ENCODE measurements at places on chromosomes 1 and 21.

- no peak for DNase-seq
Observed at GRCh38 chr21:41453761-41454160, 27.7 kb downstream of the MX1 start.

DNA sequence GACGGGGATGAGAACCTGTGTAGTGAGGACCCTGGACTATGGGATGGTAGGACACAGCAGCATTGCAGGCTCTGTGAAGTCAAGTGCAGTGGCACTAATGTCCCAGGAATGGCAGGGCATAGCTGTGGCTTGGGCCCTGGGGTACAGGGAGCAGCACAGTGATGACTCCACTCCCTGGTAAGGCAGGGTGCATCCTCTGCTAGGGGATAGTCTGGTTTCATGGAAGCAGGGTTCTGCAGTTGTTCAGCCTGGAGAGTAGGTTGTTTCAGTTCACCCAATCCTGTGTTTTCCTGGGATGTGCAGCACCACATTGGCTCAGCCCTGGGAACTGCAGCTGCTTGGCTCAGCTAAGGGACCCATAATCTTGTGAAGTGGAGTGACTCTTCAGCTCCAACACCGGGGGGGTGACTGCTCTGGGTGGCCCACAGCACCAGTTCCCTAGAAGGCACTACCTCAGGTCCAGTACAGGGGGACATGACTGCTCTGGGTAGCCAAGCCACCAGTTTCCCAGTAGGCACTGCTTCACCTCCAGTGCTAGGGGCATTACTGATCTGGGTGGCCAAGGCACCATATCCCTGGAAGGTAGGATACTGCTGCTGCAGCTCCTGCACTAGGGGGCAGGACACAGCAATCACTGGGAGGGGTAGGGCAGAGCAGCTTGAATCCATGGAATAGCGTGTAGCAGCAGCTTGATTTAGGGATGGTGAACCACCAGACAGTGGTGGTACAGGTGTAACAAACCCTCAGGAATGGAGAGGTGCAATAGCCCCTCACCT is 15.3 kb upstream of the C1orf185 start:
- DNase-seq, result no peak

DNA sequence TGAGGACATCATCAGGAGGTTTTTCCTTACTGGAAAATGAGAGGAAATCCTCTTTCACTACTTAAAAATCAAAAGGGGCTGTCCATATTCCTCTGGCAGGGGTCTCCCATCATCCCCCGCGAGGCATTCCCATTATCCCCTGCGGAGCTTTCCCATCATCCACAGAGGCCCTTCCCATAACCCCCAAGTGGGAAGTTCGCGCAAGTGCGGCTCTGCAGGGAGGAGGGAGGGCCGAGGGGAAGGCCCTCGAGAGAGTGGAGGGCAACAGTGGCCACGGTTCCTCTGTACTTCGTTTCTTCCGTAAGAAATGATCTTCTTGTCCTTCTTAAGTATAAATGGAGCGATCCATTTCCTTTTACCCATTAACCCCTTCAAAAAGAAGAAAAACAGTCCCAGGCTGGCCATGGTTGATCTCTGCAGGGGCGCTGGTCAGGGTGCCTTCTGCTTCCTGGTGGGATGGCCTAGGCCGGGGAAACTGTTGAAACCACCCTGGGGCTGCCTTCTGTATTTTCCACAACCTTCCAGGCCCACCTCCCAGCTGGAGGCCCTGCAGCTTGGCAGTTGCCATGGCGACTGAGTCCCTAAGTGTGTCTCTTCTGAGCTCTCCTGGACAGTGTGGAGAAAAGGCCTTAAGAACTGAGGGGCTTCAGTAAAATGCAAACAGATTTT is 3.6 kb upstream of the RSPH1 start:
- DNase-seq, result no peak

- DNase-seq, result no peak
Observed at GRCh38 chr21:35128536-35128935, 79.4 kb upstream of the RUNX1 start.

GRCh38 chr1:1037366-1038327 is 17.7 kb downstream of the AGRN start:
- no peak for DNase-seq

DNA sequence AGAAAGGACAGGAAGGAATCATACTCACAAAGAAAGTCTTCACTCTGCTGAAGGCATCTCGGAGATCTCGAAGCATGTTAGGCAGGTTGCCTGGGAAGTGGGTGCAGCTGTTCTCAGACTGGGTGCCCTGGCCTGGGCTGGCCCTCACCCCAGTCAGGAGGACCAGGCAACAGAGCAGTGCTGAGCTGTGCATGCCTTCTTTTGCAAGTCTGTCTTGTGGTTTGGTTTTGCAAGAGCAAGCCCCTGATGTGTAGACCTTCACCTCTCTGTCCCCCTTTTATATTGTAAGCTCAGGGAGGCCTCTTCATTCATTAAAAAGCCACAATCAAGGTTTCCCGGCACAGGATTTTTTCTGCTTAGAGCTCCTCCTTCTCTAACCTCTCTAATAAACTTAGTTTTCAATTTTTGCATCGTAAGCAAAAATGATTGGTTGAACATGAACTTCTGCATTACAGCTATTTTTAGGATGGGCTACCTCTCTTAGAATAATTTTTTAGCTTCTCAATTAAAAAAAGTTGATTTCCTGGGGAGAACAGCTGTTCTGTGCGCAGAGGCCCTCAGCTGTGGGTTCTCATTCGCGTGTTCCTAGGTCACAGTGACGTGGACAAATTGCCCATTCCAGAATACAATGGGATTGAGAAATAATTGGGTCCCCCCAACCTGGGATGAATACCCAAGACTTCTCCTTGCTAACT is at the start of gene IL10:
Gene IL10 (minus strand): TSS at position 252 of the 695 bp plus-strand sequence. CDS start 59 bp downstream, at position 193.
- DNase-seq, result no peak

DNA sequence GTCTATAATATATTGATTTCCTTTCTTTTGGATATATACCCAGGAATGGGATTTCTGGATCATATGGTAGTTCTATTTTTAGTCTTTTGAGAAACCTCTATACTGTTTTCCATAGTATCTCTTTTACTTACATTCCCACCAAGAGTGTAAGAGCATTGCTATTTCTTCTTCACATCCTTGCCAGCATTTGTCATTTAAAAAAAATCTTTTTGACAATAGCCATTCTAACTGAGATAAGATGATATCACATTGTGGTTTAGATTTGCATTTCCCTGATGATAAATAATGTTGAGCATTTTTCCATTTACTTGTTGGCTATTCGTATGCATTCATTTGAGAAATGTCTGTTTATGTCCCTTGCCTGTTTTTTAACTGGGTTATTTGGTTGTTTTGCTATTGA is 467.4 kb downstream of the COL11A1 start:
- no peak for DNase-seq

GRCh38 chr1:110494522-110495406 is 24.2 kb downstream of the KCNA10 start:
- no peak for DNase-seq

GRCh38 chr1:45518910-45519309 is 2.8 kb downstream of the PRDX1 start:
- DNase-seq, result no peak

DNA sequence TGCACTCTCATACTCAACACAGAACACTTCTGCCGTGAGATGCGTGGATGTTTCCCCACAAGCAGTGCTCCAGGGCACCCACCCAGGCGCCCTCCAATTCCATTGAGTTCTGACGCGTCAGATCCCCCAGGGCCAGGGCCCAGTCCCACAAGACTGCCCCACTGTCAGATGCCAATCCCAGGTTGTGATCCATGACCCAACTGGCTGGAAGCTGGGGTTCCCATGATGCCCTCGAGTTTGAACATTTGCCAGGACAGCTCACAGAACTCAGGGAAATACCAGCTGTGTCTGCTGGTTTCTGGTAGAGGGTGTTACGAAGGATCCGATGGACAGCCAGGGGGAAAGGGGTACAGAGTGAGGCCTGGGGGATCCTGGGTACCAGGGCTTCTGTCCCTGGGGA is 58.4 kb downstream of the AGPAT3 start:
- no peak for DNase-seq

DNA sequence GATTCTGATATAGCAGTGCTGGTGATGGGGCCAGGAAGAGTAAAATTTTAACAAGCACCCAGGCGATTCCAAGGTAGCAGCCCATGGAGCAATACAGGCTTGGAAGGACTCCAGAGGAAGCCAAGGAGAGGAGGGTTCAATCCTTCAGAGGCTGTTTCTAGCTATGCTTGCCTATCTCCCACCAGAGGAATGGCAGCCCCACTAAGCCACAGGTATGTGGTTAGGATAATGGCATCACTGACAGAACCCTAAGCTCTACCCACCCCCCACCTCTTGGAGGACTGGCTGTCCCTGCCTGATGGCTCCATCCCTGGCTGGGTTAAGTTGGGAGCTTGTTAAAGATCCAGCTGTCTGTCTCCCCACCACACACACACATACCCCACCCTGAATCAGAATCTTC is 19.3 kb upstream of the PTAFR start:
- no peak for DNase-seq

GRCh38 chr1:175405766-175406165 is 213.2 kb upstream of the KIAA0040 start:
- no peak for DNase-seq

- DNase-seq, result no peak
Observed at GRCh38 chr1:159663552-159663951, 50.8 kb downstream of the CRP start.

DNA sequence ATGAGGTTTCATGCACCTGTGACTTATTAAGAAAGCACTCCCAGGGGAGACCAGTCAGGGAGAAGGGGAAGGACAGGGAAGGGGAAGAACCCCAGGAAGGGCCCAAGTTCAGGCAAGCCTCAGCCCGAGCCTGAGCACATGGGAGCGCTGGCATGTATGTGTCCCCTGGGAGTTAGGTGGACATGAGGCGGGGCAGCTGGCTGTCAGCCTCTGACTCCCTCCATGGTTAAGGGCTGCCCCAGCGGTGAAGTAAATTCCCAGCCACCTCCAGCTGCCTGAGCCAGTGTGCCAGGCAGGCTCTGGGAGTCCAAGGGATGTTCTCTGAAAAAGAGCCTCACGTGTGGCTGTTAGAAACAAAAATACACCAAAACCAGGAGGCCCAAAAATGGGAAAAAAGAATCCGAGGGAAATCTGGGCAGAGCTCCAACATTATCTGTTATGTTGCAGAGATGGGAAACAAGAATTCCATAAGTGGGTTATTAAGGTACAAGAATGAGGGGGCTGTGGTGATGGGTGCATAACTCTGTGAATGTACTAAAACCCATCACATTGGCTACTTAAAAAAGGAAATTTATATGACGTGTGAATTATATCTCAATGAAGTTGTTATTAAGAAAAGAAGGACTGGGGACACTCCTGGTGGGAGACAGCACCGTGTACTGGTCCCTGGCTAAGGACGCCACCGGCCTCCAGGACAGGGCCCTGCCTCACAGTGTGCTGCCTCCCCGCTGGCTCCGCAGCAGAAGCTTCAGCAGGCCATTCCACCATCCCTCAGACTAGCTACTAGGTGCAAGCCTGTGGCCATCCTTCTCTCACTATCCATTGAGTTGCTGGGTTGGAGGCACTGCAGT is 18.7 kb downstream of the DMRTB1 start:
- no peak for DNase-seq

DNA sequence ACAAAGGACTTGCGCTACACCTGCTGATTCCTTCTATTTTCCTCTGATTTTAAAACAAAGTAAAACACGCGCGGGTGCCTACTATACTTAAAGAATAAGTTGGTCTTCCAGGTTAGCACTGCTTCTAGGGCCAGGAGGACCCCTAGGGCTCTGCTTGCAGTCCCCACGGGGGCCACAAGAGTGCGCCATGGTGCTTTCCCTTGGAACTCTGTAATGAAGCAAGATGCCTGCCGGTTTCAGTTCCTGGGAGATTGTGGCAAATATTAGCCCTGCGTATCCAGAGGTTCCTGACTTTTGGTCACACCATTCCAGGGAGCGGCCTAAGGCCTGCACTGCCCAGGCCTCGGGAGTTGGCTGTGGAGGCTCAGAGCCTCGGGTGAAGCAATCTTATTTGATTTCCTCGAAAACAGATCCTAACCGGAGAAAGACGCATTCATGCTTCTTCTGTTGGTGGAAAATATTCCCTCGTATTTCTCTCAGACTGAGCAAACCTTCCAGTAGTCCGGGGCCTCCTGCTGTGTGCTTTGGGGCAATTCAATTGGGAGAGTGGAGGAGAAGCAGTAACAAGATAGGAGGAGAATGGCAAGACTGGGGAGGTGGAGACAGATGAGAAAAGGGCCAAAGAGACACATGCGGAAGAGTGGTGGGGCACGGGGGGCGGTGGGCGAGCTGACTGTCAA is 25.3 kb downstream of the ADAM30 start:
- DNase-seq, result peak; percentile 35

DNA sequence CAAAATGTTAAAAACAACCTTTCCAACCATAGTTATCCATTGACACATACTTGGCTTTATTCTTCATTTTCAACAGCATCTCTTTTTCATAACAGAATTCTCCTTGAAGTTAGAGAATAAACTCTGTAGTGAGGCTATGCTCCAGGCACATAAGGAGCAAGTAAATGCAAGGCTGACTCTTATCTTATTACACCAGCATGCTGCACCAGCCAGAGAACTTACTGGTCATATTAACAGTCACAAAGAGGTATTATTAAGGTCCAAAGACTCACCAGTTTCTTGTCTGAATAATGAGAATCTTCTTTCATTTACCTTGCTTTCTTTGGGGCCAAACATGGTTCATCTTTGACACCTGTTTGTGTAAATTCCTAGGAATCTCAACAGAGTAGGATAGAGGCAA is 71.3 kb upstream of the IVNS1ABP start:
- no peak for DNase-seq

DNA sequence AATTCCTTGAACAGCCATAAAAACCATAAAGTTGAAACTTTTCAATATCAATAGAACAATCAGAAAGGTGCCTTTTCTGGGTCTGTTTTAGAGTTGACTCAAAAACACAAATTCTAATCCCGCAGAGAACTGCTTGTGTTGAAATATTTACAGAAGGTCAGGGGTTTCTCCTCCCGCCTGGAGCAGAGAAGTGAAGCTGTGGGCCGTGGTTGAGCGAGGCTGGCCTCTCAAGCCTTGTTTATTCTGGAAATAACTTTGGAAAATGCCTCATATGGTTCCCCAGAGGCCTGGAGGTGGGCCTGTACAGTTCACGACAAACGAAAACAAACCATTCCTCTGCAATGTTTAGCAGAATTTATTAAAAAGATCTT is 90.8 kb upstream of the ERRFI1 start:
- no peak for DNase-seq

DNA sequence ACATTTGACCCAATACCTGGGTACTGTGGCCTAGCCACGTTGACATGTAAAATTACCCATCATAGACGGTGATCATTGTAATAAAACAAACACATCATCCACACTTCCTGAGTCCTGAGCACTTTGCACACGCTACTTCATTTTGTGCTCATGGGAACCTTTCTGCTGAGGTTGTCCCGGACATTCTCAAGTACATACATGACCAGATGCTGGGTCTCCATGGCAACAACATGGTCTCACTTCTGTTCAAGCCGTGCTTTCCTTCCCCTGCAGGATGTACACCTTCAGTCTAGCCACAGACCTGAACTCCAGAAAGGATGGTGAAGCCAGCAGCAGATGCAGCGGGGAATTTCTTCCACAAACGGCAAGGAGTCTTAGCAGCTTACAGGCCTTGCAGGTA is 22.7 kb downstream of the UBASH3A start:
- no peak for DNase-seq

- no peak for DNase-seq
Observed at GRCh38 chr1:109886827-109887226, 23.8 kb upstream of the CSF1 start.

GRCh38 chr1:6580593-6581409 is 1.0 kb downstream of the ZBTB48 start:
- DNase-seq, result no peak
